ENCODE measurements at places on chromosomes 2 and 18.

DNA sequence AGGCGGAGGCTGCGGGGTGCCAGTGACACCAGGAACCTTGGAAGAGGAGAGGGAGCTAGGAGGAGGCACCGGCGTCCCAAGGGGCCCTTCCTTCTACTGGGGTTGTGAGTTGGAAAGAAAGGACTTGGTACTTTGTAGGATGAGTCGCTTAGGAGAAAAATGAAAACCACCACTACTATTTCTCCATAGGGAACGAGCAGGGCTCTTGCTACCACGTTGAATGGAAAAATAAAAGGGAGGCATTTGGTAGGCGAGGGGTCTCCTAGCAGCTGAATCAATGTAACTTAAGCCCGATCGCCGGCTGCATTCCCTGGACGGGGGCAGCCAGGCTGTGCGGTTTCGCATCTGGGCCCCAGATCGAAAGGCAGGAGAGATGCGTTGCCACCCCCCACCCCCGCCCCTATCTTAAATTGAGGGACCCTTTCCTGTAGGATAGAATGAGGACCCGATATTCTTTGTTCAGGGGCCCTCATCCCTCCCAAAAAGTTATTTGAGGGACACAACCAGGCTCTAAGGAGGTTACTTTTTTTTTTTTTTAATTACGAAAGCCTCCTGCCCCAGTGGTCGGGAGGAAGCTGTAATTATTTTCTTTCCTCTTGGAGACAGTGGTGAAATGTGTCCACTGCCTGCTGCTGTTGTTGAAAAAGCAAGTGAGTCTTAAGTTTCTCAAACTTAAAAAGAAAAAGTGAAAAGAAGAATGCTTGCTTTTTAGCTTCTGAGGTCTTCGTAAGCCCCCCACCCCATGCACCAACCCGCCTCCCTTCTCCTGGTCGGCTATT lies 1.3 kb downstream of the IGFBP2 start:
- DNase-seq: no peak

DNA sequence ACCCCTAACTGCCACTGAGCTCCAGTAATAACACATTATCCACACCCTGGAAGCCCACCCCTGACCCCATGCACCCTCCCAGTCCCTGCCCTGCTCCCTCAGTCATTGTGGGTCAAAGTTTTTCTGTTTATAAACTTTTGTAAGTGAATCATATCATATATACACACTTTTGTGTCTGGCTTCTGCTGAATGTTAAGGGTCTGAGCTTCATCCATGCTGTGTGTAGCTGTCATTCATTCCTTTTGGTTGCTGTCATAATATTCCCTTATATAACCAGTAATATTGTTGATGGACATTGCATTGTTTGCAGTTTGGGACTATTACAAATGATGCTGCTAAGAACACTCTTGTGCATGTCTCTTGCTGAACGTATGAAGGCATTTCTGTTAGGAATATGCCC lies 14.5 kb downstream of the CNNM4 start:
- DNase-seq: no peak

GRCh38 chr2:23596316-23596885 lies 211.4 kb downstream of the KLHL29 start:
- no peak for DNase-seq

- no peak for DNase-seq
These were observed at the start of gene KYNU for GRCh38 chr2:142877216-142877838. Gene KYNU, plus strand, starts transcription at chr2:142877664. Its CDS starts 7,704 bp downstream, at chr2:142885368.

DNA sequence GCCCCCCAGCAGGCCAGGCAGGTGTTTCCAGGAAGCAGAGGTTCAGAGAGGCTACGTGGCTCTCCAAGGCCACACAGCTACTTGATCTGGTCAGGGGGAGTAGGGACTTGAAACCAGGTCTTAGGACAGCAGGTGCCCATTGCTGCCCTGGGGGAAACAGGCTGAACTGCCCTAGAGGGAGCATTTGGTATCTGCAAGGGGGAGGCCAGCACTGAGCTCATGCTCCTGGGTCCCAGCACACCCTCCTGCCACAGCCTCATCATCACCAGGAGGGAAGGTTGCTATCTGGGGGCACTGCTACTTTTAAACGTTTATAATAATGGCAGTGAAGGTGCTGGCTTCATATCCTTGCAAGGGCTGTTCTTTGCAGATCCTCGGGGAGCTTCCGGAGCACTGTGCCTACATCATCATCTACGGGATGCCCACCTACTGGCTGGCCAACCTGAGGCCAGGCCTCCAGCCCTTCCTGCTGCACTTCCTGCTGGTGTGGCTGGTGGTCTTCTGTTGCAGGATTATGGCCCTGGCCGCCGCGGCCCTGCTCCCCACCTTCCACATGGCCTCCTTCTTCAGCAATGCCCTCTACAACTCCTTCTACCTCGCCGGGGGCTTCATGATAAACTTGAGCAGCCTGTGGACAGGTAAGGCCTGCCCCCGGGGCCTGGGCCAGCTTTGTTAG lies 36.1 kb downstream of the ABCG8 start:
- DNase-seq: no peak

- DNase-seq: no peak
These were observed 57.8 kb downstream of the PDE1A start for GRCh38 chr2:182368996-182369395.

DNA sequence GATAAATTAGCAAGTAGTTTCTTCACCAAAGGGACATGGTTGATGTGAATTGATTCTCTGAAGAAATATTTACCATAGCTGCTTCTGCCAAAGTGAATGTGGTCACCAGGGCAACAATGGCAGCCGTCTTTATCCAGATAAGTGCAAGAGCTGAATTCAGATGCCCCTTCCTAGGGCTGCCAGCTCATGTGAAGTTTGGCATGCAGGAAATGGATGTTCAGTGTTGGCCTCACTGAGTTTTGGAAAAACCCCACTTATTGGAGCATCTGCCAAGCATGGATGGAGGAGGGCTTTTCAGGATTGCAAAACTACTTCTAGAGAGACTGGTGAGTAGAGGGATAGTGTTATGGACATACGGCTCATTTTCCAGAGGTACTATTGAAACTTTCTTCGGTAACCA lies 80.8 kb downstream of the FMNL2 start:
- DNase-seq: no peak

GRCh38 chr18:45251236-45251635 lies 364.0 kb upstream of the SLC14A2 start:
- DNase-seq: no peak

DNA sequence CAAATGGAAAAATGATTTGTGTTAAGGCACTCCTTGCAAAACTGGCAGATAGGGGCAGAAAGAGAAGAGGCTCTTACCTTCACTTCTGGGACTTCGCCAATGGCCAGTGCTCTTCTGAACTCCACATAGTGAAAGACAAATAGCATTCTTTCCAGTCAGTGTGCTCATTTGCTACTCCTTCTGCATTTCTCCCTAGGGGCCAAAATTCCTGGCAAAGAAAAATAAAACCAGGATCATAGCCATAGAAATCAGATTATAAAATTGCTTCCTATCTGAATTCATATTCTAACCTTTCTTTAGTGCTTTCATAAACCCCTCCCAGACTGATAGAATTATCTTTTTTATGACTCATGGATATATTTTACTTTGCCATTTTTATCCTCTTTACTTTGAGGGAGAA lies 56.9 kb upstream of the PELI1 start:
- DNase-seq: no peak

GRCh38 chr18:1147730-1148129 lies 243.1 kb downstream of the ADCYAP1 start:
- no peak for DNase-seq
